ENCODE measurements at places on chromosomes 5 and 9. TPM values are rescaled to one million over a fixed set of nuclear protein-coding genes. Genes with fewer than 3 reads are reported as not detected.

DNA sequence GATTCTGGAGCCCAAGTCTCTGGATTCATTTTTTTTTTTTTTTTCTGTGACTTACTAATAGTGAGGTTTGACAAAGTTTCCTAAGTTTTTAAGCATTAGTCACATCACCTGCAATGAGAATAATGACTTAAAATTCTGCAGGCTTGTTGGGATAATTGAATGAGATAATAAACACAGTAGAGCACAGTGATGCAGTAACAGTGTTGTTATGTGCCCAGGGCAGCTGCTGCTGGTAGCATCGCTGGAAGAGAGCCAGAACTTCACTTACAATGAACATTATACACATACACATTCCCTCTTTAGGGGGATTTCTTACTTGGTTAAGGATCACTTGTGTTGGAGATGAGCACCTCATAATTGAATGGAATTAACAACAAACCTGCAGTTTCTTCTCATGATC, 78.9 kb downstream of the ALDH7A1 start:
- DNase-seq, result no peak

DNA sequence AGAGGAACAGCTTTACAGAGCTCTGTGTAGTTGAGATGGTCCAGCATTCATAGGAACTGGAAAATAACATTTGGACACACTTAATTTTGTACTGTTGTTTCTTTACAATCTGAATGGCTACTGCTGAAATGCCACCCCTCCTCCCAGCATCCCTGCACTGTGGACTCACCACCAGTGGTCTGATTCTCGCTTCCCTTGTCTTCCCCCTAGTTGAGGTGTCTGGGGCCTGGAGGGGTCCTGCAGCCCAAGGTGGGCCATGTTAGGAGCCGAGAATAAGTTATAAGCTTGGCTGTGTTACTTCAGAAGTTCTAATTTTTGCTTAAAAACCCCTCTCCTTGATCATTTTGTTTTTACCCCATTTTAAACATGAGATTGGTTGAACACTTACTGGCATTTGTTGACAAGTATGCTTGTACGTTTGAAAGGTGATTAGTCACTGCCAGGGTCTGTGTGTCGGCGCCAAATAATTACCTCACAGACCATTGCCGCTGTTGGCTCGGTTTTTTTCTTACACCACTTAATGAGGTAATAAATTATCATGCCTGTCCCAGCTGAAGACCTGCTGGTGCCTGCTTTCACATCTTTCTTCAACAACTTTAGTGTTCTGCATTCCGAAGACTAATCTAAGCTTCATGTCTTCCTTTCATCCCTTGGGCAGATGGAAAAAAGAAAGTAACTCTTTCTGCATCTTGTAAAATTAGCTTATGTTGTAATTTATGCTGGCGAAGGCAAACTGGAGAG, 65.8 kb downstream of the MCCC2 start:
- DNase-seq, result no peak

DNA sequence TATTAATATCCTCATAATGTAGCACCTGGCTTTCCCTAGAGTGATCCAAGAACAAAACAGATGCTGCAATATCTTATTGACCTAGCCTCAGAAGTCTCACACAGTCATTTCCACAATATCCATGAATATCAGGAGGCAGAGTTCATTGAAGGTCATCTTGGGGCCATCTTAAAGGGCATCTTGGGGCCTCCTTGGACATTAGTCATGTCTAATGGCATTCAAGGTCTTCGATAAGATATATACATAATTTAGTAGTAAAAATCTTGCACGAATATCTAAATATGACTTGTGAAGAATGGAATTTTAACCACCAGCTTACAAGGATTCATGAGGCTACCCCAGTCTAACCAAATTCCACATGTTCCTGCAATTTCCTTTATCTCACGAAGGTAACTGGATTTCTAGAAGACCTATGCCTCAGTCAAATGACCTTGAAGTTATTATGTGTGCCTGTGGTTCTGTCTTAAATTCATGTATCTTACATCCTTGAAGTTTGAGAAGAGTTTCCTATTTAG, 163.6 kb upstream of the SPEF2 start:
- DNase-seq, result no peak

DNA sequence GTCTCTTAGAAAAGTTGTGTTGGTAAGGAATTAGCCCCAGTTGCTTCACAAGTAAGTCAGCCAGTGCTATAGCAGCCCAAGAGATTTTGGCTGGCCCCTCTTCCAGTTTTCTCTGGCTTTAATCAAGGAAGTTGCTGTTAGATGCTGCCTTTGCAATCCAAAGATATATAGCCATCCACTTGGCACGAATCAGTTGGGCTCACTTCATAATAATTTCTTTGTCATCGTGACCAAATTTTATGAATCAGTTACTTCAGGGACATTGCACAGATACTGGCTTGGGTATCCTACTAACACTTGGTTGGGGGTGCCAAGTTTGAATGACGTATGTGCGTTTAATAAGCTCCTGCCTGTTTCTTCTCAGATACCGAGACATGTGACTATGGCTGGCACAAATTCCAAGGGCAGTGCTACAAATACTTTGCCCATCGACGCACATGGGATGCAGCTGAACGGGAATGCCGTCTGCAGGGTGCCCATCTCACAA, 81.5 kb downstream of the VCAN start:
- no peak for DNase-seq

DNA sequence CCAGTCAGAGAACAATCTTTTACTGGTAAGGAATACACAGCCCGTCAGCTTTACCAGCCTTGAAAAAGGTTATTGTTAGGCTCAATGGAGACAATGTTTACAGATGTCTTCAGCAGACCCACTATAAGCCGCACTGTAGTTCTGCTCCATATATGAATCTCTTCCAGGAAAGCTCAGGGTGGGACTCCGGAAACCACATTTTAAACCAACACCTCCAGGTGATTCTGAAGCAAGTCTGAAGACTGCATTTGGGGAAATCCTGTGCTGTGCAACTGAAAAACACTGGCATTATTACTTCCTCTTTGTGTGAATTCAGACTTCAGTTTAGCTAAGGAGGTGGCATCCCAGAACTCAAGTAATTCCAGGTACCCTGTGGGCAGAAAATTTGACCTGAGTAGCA, 3.5 kb downstream of the GZMK start:
- no peak for DNase-seq

- DNase-seq, result no peak
Measured at GRCh38 chr9:106701611-106702010, 161.4 kb upstream of the ZNF462 start.

DNA sequence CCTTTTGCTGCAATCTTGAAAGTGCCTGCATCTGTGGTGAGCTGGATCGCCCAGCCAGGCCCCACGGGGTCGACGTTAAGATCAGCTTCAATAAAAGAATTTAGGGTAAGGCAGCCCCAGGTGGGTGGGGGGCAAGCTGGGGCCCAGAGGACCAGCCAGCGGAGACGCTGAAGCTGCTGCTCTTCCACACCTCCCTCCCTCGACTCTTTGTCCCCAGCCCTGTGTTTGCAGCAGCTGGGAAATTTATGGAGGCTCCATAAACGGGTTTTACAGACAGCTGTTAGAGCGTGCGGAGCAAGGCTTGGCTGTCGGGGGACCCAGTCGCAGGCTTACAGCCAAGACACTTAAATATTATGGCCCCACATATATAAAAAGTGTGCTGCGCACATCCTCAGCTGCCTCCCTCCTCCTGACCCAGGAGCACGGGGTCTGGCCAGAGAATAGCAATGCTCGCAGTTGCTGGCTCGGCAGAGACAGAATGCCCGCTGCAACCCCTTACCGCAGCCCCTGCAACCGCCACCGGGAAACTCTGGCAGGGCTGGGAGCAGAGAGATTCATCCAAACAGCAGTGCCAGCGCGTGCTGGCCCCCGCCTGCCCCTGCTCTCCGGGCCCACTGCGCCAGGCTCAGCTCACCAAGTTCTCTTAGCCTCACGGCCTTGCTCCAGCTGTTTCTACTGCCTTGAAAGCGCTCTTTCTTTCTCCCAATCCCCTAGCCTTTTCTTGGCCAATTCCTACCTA, 28.4 kb upstream of the MVB12B start:
- no peak for DNase-seq

DNA sequence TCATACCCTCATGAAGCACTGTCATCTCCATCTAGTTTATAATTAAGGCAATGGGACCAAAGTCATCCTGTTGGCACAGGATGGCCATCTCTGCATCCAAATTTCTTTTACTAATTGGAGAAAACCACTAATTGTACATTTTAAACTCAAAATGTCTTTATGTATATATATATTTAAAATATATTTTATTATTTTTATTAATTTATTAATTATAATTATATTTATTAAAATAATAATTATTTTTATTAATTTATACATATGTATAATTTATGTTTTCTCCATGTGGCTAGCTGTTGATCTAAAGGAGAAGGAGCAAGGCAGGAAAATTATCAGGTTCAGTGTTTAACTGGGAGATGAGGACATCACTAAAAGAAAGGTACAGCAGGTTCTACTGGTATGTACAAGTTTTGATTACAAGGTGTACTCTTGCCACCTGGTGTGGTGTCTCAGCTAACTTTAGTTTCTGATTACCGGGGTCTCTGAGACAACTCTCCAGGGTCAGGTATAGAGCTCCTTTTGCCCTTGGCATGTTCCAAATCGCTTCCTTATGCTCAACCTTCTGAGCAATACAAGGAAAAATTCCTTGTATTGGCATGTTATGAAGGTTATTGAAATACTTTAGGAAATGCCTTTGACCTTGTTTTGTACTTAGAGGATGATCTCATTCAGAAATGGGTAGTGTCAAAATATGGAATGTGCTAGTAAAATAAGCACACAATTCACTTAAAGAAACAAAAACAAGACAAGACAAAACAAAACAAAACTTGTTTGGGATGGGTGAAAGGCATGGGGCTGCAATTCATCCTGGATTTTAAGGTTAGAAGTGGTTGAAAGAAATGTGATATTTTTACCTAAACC, 79.6 kb downstream of the GHR start:
- DNase-seq, result no peak

- no peak for DNase-seq
Measured at GRCh38 chr5:55036477-55036876, 12.4 kb downstream of the GZMK start.

DNA sequence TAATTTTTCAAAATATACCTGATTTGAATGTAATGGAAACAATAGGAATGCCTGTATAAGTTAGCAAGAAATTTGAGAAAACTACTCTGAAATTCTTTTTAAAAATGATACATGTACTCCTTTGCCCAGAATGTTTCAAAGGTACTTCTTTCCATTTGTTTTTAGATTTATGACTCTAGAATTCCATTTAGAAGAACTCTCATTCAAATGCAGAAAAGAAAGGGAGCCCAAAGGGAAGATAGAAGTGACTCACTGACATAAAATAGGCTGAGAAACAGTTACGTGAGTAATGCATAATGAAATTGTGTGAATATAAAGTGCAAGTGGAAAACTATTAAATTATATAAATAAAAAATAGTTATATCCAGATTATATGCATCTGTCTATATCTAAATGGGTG, 926.3 kb downstream of the TAF11L14 start:
- no peak for DNase-seq

GRCh38 chr5:16382047-16382446, 83.6 kb downstream of the ZNF622 start:
- no peak for DNase-seq

GRCh38 chr5:14292766-14293658, 149.9 kb downstream of the TRIO start:
- DNase-seq, result no peak

DNA sequence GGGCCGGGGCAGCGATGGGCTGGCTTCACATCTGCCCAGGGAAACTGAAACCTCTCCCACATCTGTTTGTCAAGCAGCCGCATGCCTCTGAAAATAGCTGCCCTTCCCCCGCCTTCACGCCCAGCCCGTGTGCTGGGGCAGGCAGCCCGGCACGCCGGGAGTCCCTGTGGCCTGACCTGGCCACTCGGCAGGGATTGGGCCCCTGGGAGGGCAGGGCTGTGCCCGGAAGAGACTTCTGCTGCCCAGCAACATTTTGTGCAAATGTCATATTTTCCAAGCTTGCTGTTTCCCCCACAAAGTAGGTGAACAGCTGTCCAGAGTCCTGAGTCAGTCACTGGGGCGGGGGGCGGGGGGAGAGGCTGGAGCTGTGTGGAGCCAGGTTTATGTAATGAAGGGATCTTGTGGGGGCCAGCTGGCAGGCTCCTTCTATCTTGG, 8.2 kb downstream of the COL27A1 start:
- DNase-seq, result no peak

GRCh38 chr5:159003045-159004030, 96.4 kb downstream of the EBF1 start:
- DNase-seq, result no peak

- DNase-seq, result no peak
Measured at GRCh38 chr5:136079195-136079985, 50.6 kb downstream of the TGFBI start.

DNA sequence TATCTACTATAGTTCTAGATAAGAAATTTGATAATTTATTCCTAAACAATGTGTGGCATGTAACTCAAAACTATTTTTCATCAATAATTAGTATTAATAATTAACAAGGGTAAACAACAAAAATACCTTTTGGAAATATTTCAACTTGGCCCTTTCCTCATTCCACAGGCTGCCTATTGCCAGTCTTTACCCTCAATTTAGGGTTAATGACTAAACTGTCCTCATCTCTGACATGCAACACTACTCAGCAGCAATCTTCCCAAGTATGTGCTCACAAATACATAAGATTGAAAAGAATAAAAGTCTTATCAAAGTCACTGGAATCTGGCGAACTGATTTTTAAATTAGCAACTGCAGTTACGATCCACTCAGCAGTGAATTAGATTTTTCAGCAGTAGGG, 153.6 kb downstream of the GLIS3 start:
- DNase-seq, result no peak

DNA sequence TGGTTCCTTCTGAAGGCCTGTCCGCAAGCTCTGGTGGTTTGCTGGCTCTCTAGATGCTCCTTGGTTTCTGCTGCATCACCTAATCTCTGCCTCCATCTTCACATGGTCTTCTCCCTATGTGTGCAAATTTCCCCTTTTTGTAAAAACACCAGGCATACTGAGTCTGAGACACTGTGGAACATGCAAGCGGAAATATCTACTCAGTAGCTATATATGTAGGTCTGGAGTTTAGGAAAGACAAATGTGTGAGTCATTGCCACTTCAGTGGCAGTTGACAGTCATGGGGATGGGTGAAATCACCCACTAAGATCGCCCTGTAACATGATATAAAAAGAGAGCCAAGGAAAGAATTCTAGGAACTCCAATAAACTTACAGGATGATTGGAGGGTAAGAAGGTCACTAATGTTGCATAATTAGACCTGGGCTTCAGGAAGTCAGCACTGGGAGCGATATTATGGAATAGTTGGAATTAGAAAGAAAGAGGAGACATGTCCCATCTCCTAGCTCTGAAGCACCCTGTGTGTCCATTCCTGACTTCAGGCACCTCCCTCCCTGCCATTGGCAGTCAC, 22.7 kb upstream of the UBLCP1 start:
- DNase-seq, result no peak

SHOC1 gene
- not detected for total RNA-seq

IFNA2 gene
- not detected for total RNA-seq

TAF11L3 gene
- not detected for total RNA-seq

CDH10 gene
- not detected for total RNA-seq

WDR38 gene
- total RNA-seq, result not detected

FAM163B gene
- not detected for total RNA-seq

ISCA1 gene
- 49.2 TPM for total RNA-seq

FYB1 gene
- total RNA-seq, result 4.5 TPM

C8G gene
- 3.4 TPM for total RNA-seq

All from cardiac septum (tissue), 1 donor.